ENCODE measurements at places on chromosomes 6 and 20. TPM values are rescaled to one million over a fixed set of nuclear protein-coding genes. Genes with fewer than 3 reads are reported as not detected.

ADTRP gene
- total RNA-seq = 0.83 TPM

BRPF3 gene
- 10.2 TPM for total RNA-seq

DNA sequence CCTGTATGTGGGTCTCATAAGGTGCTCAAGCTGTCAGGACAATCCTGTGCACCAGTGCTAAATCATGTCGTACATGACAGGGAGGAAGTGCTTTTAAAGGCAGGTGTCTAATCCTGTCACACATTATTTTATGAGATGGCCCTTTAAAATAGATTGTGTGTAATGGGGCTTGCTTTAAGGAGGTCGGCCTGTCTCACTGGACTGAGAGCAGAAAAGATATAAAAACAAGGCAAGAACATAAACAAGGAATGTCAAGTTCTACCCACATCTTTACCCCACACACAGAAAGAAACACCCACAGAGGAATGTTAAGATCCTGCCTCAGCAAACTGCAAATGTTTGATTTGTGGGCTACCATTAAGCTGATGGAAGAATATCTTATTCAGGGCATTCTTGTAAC is 279.0 kb downstream of the FOXA2 start:
- no peak for DNase-seq

- no peak for DNase-seq
These were observed 28.1 kb downstream of the SLC52A3 start for GRCh38 chr20:740162-740561.

DNA sequence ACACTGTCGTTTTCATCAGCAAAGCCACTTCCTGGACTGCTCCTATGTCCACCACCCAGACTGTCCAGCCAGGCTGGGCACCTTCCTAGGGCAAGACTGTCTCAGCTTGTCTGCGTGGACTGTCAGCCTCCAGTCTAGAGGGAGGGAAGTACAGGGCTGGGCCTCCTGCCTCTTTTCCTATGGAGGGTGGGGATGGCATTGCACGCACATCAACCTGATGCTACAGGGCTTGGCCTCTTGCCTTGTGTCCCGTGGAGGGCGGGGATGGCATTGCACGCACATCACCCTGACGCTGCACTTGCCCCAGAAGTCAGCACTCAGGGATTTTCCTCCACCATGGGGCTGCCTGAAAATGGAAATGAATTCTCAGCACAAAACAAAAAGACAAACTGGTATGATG is 304.2 kb upstream of the CDH4 start:
- DNase-seq = no peak

DNA sequence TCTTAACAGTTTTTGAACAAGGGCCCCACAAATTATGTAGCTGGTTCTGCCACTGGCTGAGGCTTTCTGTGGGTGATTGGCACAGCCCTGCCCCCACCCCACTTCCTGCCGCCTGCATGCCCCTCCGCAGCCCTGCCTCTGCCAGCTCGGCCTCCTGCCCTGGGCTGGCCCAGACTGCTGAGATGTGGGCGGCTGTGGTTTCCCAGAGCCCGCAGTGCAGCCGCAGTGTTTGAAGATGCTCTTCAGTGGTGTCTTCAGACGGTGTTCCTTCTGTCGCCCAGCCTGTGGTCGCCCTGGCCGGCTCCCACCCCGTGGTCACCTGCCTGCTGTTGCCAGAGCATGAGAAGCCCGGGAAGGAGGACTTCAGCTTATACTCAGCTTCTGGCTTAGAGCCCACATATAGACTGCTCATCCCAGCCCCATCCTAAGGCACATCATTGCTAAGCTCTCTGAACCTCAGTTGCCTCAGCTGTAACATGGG is 154.3 kb downstream of the VEGFA start:
- DNase-seq = peak; percentile 56
